H54 (cell line): ENCODE measurements at places on chromosomes 7 and 10.

DNA sequence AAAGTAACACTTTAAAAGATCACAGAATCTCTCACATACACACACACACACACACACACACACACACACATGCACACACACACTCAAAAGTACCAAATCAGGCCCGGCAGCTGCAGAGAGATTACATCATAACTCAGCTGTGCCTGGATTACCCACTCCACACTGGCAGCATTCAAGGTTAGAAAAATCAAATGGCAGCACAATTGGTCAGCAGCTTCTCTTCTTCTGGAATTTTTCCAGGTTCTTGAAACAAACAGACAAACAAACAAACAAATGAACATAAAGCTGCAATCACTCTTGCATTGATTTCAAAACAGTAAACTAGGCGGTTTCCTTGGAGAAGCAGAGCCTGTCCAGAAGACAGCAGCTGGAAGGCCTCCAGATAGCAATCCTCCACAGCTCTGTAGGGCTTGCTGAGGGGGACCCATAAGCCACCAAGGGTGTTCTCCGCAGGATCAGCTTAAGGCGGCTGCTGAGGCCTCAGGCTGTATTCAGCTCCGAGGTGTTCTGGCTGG is 24.5 kb upstream of the FAM133B start:
- DNase-seq: no peak

- DNase-seq: no peak
These were observed 455.7 kb downstream of the PARD3 start for GRCh38 chr10:34359435-34359813.

- DNase-seq: peak; percentile 92
These were observed 15.1 kb upstream of the ELN start for GRCh38 chr7:74012842-74013249.

DNA sequence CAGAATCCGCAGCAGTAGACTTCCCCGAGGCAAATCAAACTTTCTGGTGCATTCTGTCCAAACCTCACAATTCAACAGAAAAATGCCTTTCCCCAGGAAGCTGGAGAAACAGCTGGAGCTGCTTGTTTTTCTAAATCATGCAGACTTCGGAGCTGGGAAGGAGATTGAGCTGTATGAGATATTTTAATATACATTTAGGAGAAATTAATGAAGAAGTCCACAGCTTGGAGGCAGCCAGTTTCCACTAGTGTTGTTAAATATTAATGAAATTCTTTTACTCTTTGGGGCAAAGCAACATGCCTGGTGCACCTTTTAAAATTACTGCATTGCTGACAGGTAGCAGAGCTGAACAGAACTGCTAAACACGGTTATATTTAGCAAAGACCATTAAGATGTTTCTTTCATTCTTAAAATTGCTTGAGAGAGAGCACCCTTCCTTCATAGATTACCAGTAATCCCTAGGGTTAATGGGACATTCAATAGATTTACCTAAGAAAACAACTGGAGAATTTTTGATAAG is 566.4 kb downstream of the SORCS3 start:
- DNase-seq: no peak

DNA sequence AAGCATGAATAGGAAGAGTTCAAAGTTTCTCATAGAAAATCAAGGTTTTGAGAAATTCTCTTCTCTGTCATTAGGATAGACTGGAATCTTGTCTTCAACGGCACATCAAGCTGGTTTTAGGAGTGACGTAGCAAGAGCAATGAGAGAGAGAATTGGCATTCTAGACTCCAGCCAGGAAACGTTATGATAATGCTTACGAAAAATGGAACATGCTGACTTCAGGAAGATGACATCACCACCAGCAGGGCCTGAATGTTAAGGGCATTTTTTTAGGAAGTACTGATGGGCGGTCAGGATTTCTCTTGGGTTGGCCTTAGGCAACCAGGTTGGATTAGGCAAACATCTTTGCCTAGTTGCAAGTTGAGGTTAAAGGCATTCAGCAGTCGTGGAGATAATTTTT is 213.2 kb upstream of the CTBP2 start:
- no peak for DNase-seq

DNA sequence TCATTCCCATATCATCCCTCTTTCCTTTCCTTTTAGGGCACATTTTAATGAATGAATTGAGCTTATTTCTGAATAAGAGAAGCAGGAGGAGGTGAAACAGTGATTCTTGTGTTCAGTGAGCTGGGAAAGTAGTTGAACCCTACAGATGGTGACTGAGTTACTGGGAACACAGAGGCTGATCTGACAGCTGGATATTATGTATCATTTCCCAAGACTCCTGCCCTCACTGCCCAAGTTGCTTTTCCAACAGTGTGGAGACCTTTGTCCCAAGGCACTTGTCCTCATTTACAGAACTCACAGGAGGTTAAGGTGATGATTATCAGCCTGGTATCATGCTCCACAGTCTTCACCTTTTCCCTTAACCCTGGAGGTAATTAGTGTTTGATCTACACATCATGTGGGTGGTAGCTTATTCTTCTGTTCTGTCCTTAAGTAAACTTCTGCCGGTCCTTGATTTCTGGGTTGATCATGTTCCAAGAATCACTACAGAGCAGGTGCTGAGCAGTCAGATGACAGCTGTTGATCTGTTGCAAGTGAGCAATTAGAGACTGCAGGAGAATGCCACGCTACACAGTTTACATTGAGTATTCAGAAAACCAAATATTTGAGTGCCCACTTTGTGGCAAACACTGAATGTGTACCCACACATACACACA is 2.6 kb downstream of the PRLHR start:
- no peak for DNase-seq

GRCh38 chr10:132078746-132079345 is 13.1 kb downstream of the JAKMIP3 start:
- DNase-seq: no peak

GRCh38 chr10:77461636-77462296 is 175.8 kb downstream of the KCNMA1 start:
- DNase-seq: no peak

DNA sequence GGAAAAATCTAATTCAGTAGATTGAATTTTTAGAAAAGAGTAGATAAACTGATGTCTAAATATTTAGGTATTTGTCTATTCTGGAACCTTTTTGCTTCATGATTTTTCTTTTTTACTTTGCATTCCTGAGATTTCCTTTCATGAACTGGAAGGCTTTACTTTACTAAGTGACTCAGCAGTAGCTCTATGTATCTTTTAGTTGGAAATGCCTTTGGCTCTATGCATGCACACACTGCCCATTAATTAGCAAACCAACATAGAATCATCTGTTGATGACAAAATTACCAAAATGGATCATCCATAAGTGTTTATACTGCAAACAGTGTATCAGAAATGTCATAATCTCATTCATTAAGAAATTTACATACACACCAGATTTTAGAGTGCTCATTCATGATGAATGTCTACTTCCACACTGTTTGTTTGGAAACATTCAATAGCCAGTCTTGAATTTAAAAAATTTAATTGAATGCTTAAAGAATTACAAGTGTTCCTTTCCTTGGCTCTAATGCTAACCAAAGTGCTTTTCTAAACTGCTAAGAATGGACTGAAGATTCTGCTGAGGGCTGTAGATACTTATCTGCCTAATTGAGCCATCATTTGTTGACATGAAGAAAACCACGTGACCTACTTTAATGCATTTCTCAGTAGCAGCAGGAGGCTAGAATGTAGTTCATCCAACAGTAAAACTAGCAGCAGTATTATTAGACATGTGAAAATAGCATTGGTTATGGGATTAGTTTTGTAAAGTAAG is 282.0 kb downstream of the ADK start:
- peak; percentile 5 for DNase-seq

GRCh38 chr7:107957436-107957835 is 45.5 kb downstream of the LAMB1 start:
- no peak for DNase-seq

GRCh38 chr10:132593900-132594876 is 56.6 kb downstream of the INPP5A start:
- no peak for DNase-seq

- no peak for DNase-seq
These were observed 301.4 kb downstream of the AHR start for GRCh38 chr7:17599733-17600339.

DNA sequence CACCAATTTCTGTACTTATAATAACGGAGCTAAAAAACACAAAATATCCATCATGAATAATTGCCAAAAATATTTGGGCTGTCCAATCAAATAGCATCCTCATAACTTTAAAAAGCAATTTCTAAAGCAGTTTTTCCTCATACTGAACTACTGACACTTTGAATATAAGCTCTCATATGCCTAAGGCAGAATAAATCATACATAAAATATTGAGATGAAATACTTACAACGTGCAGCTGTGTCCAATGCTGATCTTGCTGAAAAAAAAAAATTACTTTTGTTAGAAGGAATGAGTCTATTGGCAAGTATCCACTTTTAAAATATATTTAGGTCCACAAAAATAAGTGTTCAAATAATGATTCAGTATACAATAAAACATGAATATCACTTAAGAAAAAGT is 24.2 kb downstream of the FAM3C start:
- no peak for DNase-seq

- DNase-seq: no peak
These were observed 95.4 kb upstream of the SEMA3C start for GRCh38 chr7:81014266-81014665.

- no peak for DNase-seq
These were observed 102.3 kb upstream of the PLXDC2 start for GRCh38 chr10:19713800-19714525.

DNA sequence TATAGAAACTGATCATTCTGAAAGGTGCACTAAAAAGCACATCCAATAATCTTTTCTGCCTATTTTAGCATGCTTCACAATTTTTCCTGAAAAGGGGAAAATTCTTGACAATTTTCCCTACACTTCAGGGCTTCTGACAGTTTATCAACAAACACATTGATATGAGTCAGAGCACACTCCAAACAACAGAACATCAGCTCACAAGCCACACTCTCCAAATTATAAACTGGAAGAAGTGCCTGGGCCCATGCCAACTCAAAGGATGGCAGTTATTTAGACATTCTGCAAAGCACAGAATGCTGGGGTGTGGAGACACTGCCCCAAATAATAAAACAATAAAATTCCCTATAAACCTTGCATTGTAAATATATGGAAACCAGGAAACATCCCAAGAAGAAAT is 90.8 kb downstream of the ELAPOR2 start:
- DNase-seq: no peak

DNA sequence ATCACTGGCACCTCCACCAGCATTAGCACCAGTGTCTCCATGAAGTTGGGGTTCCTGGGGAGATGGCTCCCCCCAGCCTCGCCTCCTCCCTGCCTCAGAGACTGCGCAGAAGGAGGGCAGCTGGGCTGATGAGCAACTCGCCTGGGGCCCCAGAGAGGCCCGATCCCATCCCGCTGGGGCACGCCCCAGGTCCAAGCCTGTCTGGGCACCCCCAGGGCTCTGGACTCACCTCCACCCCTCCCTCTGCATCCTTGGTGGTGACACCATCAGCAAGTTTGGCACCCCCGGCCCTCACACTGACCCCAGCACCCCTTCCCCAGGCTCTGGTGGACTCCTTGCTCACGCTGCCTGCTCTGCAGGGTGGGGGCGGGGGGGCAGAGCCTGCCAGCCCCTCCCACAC is 89.5 kb downstream of the LHPP start:
- DNase-seq: no peak

DNA sequence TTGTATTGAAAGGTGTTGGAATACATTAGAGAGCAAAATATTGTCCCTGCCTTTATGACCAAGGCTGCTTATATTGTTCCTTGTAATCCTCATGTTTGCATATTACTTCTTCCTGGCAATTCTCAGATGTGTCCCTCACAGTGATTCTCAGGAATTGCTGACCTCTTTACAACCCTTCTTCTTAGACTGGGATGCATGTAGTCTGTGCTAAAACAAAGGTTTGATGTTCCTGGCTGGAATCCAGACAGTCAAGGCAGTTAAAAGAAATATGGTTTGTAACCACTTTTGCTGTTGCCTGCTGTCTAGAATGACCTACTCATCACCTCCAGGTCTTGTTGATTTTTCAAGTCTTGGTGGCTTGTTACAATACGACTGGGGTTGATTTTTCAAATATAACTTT is 367.6 kb downstream of the HGF start:
- DNase-seq: no peak

DNA sequence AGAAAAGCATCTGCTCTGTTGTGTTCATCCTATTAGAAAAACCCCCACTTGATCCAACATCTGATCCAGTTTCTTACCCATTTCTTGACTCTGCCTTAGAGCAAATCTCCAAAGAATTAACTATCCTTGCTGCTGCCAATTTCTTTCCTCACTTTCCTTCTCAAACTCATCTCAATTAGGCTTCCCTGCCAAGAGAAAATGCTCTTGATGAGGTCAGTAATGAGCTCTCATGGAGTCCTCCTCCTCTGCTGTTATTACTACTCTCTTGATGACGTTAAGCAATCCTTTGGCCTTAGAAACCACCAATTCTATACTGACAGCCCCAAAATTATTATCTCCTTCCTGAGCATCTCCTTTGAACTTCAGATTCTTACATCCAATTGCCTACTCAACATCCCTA is 162.0 kb upstream of the FAM13C start:
- no peak for DNase-seq

- no peak for DNase-seq
These were observed 18.1 kb downstream of the NOC3L start for GRCh38 chr10:94344522-94345122.

GRCh38 chr10:124329941-124330340 is 88.8 kb downstream of the OAT start:
- no peak for DNase-seq

GRCh38 chr7:128922496-128923410 is 12.2 kb upstream of the KCP start:
- DNase-seq: no peak

DNA sequence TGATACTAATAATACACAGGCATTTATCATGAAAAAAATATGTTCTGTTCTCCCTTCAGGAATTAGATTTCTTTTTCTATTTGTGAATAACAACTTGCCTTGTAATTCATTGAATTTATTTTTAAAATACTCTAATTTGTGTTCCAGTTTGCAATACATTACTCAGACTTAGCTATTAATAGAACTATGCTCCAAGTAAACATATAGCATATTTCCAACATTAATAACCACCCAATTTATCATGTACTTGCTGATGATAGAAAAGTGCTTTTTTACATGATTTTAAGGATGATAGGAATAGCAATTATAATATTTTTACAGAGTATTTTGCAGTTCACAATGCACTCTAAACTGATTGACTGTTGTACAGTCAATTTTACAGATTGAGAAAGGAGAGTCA is 338.8 kb upstream of the SEMA3D start:
- DNase-seq: no peak

DNA sequence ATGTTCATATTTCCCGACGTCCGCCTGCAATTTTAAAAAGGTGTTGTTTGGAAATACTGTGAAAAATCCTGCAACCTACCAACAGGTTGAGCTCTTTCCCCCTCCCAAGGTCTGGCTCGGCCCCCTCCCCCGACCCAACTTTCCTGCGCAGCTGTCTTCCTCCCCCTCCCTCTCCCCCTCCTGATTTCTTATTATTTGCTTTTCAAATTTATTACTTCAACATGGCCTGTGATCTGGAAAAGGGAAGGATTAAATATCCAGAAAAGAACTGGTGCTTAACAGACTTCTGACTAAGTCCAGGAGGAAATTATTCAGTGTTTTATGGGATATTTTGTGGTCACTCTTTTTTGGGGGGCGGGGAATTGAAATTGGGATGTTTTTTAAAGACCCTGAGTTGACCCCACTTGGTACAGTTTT is 2.4 kb downstream of the ARID5B start:
- DNase-seq: no peak

GRCh38 chr7:149872419-149873073 is 1.2 kb upstream of the ATP6V0E2 start:
- peak; percentile 49 for DNase-seq
